ENCODE measurements at places on chromosomes 4 and X. TPM values are rescaled to one million over a fixed set of nuclear protein-coding genes. Genes with fewer than 3 reads are reported as not detected.

DNA sequence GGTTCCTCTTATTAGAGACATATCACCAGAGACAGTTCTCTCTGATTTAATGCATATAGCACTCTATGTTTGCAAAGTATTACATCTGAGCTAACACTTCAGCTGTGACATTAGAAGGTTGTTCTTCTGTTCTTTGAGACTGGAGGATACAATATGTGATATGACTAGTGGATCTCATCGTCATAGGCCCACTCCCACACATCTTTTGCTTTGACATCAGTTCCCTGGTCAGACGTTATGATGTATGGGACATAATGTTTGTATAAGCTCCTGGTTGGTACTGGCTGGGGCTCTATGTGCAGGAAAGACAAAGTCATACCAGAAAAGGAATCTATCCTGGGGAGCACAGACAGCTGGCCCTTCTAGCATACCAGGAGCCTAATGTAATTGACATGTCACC lies 57.7 kb upstream of the MAML3 start:
- no peaks in the 10 kb centered on the region for H3K27me3 ChIP-seq
- DNase-seq, result no peak
- no peak overlapping the region for H3K4me3 ChIP-seq
- no peaks in the 10 kb centered on the region for H3K36me3 ChIP-seq
- H3K4me1 ChIP-seq, result no peaks in the 10 kb centered on the region

- DNase-seq, result peak; percentile 73
- no peaks in the 10 kb centered on the region for H3K27me3 ChIP-seq
- no peaks in the 10 kb centered on the region for H3K36me3 ChIP-seq
These were observed at the start of gene IRAK1 for GRCh38 chrX:154019633-154020528. Gene IRAK1 (minus strand): TSS chrX:154019902. CDS start chrX:154019812, 90 bp downstream.

DNA sequence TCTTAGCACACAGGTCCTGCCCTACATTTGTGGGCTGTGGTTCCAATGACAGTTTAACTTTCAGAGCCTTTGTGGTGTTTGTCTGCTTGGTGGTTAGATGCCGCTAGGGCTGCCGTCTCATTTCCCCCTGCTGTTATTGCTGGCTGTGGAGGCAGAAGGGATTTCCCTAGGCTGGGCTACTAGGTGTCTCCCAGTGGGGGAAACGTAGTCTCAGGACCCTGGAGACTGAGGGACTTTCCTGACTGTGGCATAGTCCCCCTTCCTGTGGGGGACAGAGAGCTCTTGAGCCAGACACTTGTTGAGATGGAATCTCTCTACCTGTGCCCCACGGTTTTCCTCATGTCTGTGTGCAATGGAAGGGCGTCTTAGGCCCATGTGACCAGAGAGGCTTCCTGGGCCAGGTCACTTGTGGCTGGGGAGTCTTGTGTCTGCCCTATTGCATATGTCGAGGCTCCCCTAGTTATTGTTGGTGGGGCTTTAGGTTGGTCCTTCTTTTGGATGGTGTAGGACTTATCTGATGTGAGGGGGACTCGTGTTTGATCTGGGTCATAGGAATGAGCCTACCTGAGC lies 68.2 kb downstream of the ARHGAP10 start:
- H3K4me3 ChIP-seq, result no peak overlapping the region
- H3K27me3 ChIP-seq, result no peaks in the 10 kb centered on the region
- no peak for DNase-seq
- H3K4me1 ChIP-seq, result no peaks in the 10 kb centered on the region
- H3K36me3 ChIP-seq, result no peaks in the 10 kb centered on the region

GRCh38 chrX:135625995-135626394 lies 87.4 kb upstream of the CT45A1 start:
- no peak overlapping the region for H3K4me3 ChIP-seq
- H3K4me1 ChIP-seq, result no peaks in the 10 kb centered on the region
- H3K27me3 ChIP-seq, result no peaks in the 10 kb centered on the region

GRCh38 chr4:85544751-85545150 lies 69.8 kb downstream of the ARHGAP24 start:
- DNase-seq, result peak; percentile 47
- no peaks in the 10 kb centered on the region for H3K36me3 ChIP-seq

Gene SPANXN4
- not detected for polyA plus RNA-seq

Gene PAGE2
- not detected for polyA plus RNA-seq

Gene FBXO8
- 36.3 TPM for polyA plus RNA-seq

GRCh38 chrX:39304746-39305145 lies 503.5 kb downstream of the MID1IP1 start:
- no peak overlapping the region for H3K4me3 ChIP-seq
- no peaks in the 10 kb centered on the region for H3K4me1 ChIP-seq
- no peak overlapping the region for H3K27ac ChIP-seq

- H3K27ac ChIP-seq, result no peak overlapping the region
- no peak for DNase-seq
- H3K4me1 ChIP-seq, result no peaks in the 10 kb centered on the region
- H3K4me3 ChIP-seq, result peak overlapping the region; percentile 55
These were observed 54.9 kb downstream of the LINC00632 start for GRCh38 chrX:140764401-140764919.

Gene SH3RF1
- polyA plus RNA-seq, result 8.2 TPM

DNA sequence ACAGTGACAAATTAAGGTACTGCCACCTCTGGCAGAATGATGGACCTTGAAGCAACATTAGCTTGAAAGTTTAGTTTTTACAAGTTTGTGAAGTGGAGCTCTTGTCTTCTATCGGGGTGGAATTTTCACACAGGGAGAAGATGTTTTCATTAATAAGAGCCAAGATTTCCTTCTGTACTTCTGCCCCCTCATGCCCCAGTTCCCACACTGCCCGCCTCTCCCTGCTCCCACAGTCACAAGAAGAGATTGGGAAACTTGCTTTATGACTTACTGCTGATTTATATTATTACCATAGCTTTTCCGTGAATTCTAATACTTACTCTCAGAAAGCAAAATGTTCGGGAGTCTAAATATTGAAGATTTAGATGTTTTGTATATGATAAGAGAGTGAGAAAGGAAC lies 539.8 kb upstream of the ARX start:
- DNase-seq, result no peak
- no peaks in the 10 kb centered on the region for H3K36me3 ChIP-seq
- H3K27me3 ChIP-seq, result no peaks in the 10 kb centered on the region
- H3K4me3 ChIP-seq, result no peak overlapping the region
- H3K4me1 ChIP-seq, result no peaks in the 10 kb centered on the region

- peaks cover 29% of the 10 kb centered on the region for H3K4me1 ChIP-seq
- no peaks in the 10 kb centered on the region for H3K27me3 ChIP-seq
- H3K27ac ChIP-seq, result no peak overlapping the region
- no peak for DNase-seq
- no peak overlapping the region for H3K4me3 ChIP-seq
These were observed 46.4 kb downstream of the CPLX1 start for GRCh38 chr4:779555-779954.

GRCh38 chr4:37639551-37640285 lies 46.5 kb downstream of the RELL1 start:
- H3K36me3 ChIP-seq, result no peaks in the 10 kb centered on the region
- no peak overlapping the region for H3K4me3 ChIP-seq
- H3K27me3 ChIP-seq, result no peaks in the 10 kb centered on the region
- no peak overlapping the region for H3K27ac ChIP-seq
- no peaks in the 10 kb centered on the region for H3K4me1 ChIP-seq

DNA sequence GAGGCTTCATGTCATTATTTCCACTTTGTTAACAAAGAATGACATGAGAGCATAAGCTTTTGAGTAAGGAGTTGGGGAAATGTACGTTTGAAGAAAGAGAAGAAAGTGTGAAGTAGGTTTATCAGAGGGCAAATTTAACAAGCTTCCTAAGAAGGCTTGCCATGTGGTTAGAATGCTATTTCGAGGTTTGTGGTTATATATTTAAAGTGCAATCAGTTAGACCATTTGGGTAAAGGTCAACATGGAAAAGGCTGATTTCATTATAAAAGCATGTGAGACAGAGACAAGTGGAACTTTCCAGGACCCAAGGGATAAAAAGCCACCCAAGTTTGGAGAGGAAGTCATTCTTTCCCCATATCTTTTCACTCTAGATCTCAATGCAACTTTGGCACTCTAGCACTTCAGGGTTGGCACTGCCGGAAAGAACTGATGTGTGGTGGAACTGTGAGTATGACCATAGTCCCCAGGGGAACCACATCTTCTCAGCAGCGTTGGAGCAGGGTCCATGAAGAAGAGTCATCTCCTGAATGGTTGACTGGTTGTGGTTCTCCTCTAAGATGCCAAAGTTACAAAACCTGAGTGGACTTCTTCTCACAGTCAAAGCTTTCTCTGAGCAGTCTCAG lies 529.9 kb downstream of the MID1IP1 start:
- peaks cover 2% of the 10 kb centered on the region for H3K27me3 ChIP-seq
- DNase-seq, result no peak
- no peak overlapping the region for H3K27ac ChIP-seq
- no peak overlapping the region for H3K4me3 ChIP-seq
- H3K4me1 ChIP-seq, result no peaks in the 10 kb centered on the region

GRCh38 chr4:73984736-73985527 lies 3.1 kb downstream of the PPBP start:
- H3K27me3 ChIP-seq, result no peaks in the 10 kb centered on the region
- H3K36me3 ChIP-seq, result no peaks in the 10 kb centered on the region
- DNase-seq, result no peak
- H3K4me1 ChIP-seq, result no peaks in the 10 kb centered on the region
- H3K27ac ChIP-seq, result no peak overlapping the region

Gene REPS2
- 19.6 TPM for polyA plus RNA-seq

- no peaks in the 10 kb centered on the region for H3K36me3 ChIP-seq
- H3K27me3 ChIP-seq, result no peaks in the 10 kb centered on the region
- no peak for DNase-seq
- no peaks in the 10 kb centered on the region for H3K4me1 ChIP-seq
- no peak overlapping the region for H3K4me3 ChIP-seq
These were observed 73.7 kb upstream of the ANK2 start for GRCh38 chr4:112975567-112976355.

- no peaks in the 10 kb centered on the region for H3K27me3 ChIP-seq
- no peak overlapping the region for H3K27ac ChIP-seq
- no peaks in the 10 kb centered on the region for H3K4me1 ChIP-seq
- no peak overlapping the region for H3K4me3 ChIP-seq
- no peaks in the 10 kb centered on the region for H3K36me3 ChIP-seq
These were observed 581.8 kb downstream of the NLGN4X start for GRCh38 chrX:5646818-5647217.

DNA sequence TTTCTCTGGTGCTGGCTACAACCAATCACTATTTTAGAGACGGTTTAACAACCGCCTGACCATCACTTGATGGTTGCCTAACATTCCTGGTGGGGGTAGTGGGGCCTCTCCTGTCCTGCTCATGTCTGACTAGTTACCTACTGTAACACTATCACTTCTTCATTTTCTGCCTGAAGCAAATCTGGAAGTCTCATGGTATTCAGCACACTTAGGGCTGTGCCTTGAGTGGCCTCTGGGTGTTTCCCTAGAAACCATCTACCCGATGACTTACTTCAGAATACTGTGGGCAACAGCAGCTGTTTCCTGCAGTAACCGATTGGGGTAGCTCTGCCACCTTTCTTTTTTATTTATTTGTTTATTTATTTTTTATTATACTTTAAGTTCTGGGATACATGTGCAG lies 880.1 kb upstream of the INTU start:
- no peaks in the 10 kb centered on the region for H3K36me3 ChIP-seq
- no peaks in the 10 kb centered on the region for H3K27me3 ChIP-seq
- H3K27ac ChIP-seq, result no peak overlapping the region

GRCh38 chrX:109464231-109464630 lies 17.7 kb downstream of the GUCY2F start:
- DNase-seq, result no peak
- H3K27me3 ChIP-seq, result no peaks in the 10 kb centered on the region
- no peaks in the 10 kb centered on the region for H3K4me1 ChIP-seq
- no peaks in the 10 kb centered on the region for H3K36me3 ChIP-seq

GRCh38 chr4:129043523-129043922 lies 49.8 kb downstream of the SCLT1 start:
- H3K4me1 ChIP-seq, result no peaks in the 10 kb centered on the region
- DNase-seq, result no peak
- H3K27me3 ChIP-seq, result no peaks in the 10 kb centered on the region
- H3K36me3 ChIP-seq, result peaks cover 2% of the 10 kb centered on the region
- no peak overlapping the region for H3K4me3 ChIP-seq

GRCh38 chr4:3021627-3022026 lies 52.7 kb downstream of the HTT-AS start:
- H3K4me1 ChIP-seq, result no peaks in the 10 kb centered on the region
- no peak overlapping the region for H3K27ac ChIP-seq
- no peak overlapping the region for H3K4me3 ChIP-seq
- no peaks in the 10 kb centered on the region for H3K27me3 ChIP-seq
- no peaks in the 10 kb centered on the region for H3K36me3 ChIP-seq

GRCh38 chr4:87843936-87844335 lies 11.2 kb downstream of the MEPE start:
- no peak for DNase-seq
- no peak overlapping the region for H3K27ac ChIP-seq
- H3K4me1 ChIP-seq, result peaks cover 3% of the 10 kb centered on the region
- no peak overlapping the region for H3K4me3 ChIP-seq
- H3K36me3 ChIP-seq, result no peaks in the 10 kb centered on the region
- no peaks in the 10 kb centered on the region for H3K27me3 ChIP-seq

GRCh38 chrX:65925005-65925404 lies 114.9 kb downstream of the VSIG4 start:
- DNase-seq, result no peak
- no peak overlapping the region for H3K4me3 ChIP-seq
- H3K36me3 ChIP-seq, result no peaks in the 10 kb centered on the region
- no peak overlapping the region for H3K27ac ChIP-seq
- H3K4me1 ChIP-seq, result no peaks in the 10 kb centered on the region
- H3K27me3 ChIP-seq, result no peaks in the 10 kb centered on the region

DNA sequence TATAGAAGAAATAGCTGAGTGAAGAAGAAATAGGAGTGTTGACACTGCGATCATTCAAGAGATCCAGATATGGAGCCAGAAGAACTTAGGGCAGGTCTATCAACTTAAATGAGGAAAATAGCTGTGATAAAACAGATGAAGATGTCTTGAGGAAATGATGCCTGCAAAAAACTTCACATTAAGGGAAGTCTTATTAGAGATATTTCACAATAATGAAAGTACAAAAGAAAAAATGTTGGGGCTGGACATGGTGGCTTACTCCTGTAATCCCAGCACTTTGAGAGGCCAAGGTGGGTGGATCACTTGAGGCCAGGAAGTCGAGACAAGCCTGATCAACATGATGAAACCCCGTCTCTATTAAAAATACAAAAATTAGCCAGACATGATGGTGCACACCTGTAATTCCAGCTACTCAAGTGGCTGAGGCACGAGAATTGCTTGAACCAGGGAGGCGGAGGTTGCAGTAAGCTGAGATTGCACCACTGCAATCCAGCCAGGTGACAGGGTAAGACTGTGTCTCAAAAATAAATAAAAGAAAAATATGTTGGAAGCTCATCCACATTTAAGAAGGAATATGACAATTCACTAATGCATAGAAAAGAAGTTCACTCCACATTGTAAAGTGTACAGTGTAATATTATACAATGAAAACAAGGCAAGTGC lies 56.3 kb downstream of the PKD2 start:
- no peaks in the 10 kb centered on the region for H3K27me3 ChIP-seq
- no peak overlapping the region for H3K4me3 ChIP-seq
- no peaks in the 10 kb centered on the region for H3K4me1 ChIP-seq
- H3K27ac ChIP-seq, result no peak overlapping the region

Gene CENPVL1
- not detected for polyA plus RNA-seq
